ENCODE measurements at places on chromosomes 5 and 9.

DNA sequence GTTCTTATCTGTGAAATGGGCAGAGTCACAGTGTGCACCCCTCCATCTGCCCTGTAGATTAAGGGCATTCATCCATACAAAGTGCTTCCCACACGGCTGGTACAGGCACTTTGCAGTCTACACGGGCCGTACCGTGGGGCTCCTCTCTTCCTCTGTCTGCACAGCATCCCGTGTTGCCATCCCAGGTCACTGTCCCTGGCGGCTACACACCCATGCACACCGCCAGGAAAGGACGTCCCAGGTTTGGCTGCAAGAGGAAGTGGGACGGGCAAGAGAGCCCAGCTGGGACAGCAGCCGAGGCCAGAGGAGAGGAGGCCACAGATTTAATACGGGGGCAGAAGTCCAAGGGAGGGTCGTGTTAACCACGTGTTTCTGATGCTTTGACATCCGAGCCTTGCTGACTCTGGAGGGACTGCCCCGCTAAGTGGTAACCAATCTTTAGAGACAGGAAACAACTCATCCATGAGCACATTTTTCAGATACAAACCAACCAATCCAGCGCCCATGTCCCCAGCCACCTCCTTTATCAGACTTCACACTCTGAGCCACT, 120.0 kb downstream of the ZNF354C start:
- DNase-seq = no peak

- DNase-seq = no peak
Measured at GRCh38 chr5:120516805-120517204, 52.7 kb downstream of the PRR16 start.

DNA sequence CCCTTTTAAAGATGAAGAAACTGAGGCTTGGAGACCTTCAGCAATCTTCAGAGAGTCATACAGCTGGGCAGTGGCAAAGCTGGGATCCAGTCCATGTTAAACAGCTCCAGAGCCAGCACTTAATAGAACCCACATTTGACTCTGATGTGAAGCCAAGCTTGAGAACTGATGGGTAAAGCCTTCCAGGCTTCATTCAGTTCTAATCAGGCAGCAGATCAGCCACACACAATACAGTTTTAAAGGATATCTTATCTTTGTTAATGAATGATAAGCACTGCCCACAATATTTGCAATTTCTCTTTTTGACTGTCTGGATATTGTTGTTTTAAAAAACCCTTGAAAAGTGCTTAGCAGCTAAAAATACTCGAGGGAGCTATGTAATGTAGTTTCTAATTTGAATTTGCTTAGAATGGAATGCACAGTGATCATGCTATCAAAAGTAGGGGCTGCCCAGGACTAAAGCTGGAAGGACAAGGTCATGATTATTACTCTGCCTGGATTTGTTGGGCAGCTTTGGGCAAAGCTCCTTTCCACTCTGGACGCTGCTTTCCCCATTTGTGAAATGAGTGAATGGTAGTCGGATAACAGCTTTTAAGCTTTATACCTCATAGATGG, 31.3 kb upstream of the HTR4 start:
- DNase-seq = no peak

DNA sequence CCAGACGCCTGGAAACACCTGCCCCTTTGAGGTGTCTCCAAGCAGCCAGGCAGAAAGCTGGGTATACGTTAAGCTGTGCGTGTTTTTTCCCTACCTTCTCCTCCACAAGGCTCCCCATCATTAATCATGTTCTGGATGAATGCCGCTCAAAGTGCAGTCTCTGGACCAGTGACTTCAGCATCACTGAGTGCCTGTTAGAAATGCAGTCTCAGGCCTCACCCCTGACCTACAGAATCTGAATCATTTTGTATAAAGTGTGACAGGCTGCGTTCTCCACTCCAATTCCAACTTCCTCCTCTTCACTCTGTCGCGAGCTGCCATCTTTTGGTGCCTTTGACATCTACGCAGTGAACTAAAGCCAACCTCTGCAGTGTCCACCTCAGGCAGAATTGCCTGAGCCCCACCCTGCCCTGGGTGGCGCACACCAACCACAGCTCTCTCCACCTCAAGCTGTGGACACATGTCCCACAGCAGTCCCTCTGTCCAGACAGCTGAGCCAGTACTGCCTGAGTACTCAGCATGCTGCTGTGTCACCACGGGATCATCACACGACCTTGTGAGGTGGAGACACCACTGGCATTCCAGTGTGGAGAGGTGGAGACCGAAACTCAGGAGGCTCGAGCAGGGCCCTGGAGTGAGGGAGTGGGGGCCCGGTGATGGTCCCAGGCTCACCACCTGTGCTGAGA, 14.2 kb downstream of the PTPN3 start:
- DNase-seq = no peak

DNA sequence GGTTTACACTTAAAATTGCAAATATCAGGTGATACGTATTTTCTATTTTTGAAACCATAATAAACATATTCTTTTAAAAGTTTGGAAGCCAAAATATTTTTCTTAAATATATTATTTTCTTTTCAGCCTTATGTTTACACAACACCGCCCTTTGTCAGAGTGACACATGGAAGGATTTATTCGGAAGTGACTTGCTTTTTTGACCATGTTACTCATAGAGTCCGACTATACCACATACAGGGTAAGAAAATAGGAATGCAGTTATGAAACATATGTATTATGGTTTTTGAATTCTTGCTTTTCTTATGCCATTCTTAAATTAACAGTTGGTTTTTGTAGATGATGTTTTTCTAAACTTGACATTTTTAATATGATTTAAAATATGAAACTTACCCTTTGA, 133.9 kb downstream of the MAN2A1 start:
- DNase-seq = no peak
